Suppressor macrophage (primary cell): ENCODE measurements at places on chromosomes 5 and 9.

- DNase-seq, result no peak
These were observed 9.0 kb downstream of the BRD9 start for GRCh38 chr5:883475-884181.

GRCh38 chr9:91418215-91418610 lies 5.4 kb downstream of the NFIL3 start:
- no peak for DNase-seq

DNA sequence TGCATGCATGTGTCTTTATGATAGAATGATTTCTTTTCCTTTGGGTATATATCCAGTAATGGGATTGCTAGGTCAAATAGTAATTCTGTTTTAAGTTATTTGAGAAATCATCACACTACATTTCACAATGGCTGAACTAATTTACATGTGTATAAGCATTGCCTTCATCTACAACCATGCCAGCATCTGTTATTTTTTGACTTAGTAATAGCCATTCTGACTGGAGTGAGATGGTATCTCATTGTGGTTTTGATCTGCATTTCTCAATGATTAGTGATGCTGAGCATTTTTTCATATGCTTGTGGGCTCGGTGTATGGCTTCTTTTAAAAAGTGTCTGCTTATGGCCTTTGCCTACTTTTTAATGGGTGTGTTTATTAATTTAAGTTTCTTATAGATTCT lies 102.3 kb upstream of the CCDC112 start:
- DNase-seq, result no peak

GRCh38 chr9:121305269-121305994 lies 37.5 kb downstream of the GSN start:
- no peak for DNase-seq

DNA sequence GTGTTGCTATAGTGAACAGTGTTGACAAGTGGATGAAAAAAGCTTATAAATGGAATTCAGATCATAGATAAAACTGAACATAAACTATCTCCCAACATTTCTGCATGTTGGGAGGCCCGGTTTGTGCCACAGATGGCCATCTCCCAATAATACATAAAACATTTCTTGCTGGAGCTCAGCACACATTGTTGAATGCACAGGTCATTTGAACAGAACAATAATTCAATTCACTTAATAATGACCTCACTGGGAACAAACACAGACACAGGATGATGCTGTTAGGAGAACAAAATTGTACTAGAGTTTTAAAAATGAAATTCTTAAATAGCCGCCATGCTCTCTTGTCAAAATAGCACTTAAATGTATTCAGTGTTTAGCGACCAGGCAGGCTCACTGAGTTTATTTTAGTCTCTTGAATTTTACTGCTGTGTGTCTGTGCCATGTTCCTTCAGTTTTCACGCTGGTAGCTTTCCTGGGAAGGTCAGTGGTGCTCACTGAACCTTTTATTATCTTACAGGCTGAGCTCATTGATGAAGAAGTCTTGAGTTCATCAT lies 85.0 kb upstream of the SSBP2 start:
- DNase-seq, result no peak

DNA sequence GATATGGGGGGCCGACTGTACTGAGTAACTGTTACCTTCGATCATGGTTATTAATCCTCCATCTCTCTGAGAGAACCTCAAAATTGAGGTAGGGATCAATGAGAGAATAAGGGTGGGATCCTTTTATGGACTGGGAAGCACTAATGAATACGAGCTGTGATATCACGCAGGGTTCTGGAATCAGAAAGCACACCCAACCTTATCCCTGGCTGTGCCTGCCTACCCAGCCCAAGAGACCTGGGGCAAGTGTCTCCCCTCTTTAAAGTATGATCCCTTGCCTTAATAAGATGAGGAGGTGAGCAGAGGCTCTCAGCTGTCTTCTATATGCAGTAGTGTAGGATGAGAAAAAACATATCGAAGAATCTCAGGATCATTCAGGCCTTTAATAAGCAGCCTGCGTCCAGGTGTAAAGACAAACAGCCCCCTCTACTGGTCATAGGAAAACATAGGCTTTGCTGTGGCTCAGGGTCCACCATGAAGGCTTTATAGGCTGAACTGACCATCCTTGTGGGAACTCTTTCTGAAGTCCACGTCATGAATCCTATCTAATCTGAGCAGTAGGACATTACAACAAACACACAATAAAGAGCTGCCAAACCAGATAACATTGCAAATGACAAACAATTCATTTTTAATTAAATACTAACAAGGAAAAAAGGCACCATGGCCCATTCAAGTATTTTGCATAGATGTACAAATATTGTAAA lies 16.8 kb downstream of the NIPAL4 start:
- peak; percentile 76 for DNase-seq

- DNase-seq, result no peak
These were observed 30.6 kb upstream of the PPP1R2B start for GRCh38 chr5:156819537-156819936.

GRCh38 chr5:52767766-52768480 lies 19.8 kb upstream of the ITGA1 start:
- DNase-seq, result no peak

DNA sequence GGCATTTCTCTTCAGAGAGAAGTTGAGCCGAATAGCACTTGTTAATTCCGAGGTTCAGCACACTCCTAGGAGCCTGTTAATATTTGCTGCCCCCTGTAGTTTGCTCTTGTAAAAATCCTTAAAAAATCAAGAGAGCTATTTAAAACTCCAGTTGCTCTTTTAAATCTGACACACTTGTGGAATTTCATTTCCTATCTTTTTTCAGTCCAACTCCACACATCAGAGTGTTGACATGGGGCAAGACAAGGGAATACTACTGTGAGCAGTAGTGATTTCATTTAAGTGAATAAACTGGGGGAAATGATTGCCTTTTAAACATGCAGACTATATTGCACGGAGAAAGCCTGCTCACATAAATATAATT lies 1096.3 kb upstream of the DMAC1 start:
- peak; percentile 68 for DNase-seq

GRCh38 chr5:94830520-94830919 lies 212.1 kb downstream of the SLF1 start:
- peak; percentile 8 for DNase-seq

DNA sequence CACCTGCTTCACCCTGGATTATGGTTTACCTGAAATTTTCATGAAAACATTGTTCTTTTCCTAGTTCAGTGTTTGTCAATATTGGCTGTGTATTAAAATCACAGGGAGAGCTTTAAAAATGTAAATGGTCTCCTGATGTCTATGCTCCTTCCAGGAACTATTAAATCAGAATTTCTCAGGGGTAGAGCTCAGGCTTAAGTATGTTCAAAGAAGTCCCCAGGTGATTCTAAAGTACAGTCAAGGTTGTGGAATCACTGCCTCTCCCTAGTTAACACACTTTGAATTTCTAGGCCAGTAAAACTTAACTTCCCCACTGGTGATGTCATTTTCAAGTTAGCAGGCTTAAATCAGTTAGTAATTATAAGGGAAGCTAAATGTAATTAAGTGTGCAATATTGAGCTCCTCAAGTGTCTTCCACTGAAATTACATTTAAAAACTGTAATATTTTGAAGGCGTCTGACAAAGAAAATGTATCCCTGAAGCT lies 150.3 kb upstream of the SLC28A3 start:
- DNase-seq, result no peak

DNA sequence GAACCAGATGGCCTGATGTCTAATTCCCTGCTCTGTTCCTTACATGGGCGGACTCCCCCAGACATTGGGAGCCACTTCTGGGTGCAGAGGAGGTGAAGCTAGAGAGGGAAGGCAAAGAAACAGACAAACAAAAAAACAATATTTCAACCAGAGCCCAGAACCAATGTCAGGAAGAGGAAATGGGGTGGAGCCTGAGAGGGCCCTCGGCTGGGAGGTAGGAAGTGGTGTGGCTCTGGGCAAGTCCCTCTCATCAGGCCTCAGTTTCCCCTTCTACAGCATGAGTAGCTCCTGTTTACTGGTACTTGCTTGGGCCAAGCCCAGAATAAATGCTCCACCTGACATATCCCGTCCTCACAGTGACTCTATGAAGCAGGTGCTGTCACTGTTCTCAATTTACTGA lies 11.1 kb downstream of the SH2D3C start:
- no peak for DNase-seq

GRCh38 chr9:27483576-27483975 lies 40.5 kb upstream of the IFNK start:
- no peak for DNase-seq

- DNase-seq, result no peak
These were observed 423.8 kb downstream of the SPOCK1 start for GRCh38 chr5:137075163-137075970.

- DNase-seq, result no peak
These were observed 52.1 kb upstream of the ARL15 start for GRCh38 chr5:54362434-54362833.

DNA sequence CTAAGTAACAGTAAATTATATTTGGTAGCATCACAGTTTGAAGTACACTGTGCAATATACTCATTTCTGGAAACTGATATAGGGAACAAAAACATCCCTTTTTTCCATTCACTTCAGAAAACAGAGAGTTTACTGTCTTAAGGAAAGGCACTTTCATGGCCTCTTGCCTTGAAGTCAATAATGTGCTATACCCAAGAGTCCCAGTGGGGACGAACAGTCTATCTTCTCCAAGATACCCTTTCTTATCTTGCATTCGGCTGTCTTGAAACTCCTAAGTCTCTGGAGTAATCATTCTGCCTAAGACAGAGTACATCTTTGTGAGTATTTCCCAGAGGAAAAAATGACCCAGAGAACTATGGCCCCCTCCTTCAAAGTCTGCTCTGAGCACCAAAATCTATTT lies 107.1 kb downstream of the SLC1A3 start:
- DNase-seq, result no peak

- peak; percentile 96 for DNase-seq
These were observed 115.9 kb downstream of the PIK3R1 start for GRCh38 chr5:68331192-68332079.

- no peak for DNase-seq
These were observed 1.8 kb downstream of the LURAP1L start for GRCh38 chr9:12776513-12777055.

DNA sequence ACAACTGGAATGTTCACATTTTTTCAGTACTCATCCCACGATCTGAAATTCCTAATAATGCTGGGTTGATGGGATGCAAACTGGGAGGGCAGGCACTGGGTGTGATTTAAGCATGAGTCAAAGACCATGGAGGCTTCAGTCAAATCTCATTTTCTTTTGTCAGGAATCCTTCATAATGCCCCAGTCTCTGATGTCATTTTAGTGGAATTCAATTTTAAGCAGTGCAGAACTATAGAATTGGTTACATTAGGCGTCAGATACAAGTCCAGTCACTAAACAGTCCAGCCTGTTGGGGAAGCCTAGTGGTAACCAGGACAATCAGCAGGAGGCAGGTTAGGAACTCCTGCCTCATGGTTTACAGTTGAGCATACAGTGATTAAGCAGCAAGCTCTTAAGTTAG lies 41.0 kb upstream of the TMEM215 start:
- DNase-seq, result no peak

DNA sequence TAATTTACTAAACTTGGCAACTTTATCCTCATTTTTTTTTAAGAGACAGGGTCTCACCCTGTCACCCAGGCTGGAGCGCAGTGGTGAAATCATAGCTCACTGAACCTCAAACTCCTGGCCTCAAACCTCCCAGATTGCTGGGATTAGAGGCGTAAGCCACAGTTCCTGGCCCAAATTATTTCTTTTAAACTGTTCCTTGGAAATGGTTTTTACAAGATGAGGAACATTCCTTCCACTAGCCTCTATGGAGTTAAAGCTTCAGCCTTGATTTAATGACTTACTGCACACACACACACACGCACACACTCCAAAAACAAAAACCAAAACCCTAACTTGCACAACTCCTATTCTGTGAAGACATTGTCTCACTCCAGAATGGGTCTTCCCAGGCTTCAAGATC lies 77.2 kb upstream of the TARS1 start:
- no peak for DNase-seq

DNA sequence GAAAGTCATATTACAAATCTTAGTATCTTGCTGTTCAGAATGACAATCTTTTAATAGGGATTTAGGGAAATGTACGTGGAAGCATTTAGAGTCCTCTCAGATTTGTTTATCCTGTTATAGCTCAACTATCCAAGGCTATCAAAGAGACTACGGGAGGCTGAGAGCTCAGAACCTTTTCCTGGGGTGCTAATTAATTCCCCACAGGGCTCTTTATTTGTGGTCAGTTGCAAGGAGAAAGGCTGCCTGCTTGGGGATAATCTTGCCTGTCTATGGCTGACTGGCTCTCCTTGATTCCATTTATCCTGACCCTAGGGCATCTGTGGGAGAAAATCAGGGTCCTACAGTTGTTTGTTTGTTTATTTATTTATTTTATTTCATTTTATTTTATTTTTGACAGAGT lies 28.0 kb upstream of the RPS23 start:
- DNase-seq, result no peak

DNA sequence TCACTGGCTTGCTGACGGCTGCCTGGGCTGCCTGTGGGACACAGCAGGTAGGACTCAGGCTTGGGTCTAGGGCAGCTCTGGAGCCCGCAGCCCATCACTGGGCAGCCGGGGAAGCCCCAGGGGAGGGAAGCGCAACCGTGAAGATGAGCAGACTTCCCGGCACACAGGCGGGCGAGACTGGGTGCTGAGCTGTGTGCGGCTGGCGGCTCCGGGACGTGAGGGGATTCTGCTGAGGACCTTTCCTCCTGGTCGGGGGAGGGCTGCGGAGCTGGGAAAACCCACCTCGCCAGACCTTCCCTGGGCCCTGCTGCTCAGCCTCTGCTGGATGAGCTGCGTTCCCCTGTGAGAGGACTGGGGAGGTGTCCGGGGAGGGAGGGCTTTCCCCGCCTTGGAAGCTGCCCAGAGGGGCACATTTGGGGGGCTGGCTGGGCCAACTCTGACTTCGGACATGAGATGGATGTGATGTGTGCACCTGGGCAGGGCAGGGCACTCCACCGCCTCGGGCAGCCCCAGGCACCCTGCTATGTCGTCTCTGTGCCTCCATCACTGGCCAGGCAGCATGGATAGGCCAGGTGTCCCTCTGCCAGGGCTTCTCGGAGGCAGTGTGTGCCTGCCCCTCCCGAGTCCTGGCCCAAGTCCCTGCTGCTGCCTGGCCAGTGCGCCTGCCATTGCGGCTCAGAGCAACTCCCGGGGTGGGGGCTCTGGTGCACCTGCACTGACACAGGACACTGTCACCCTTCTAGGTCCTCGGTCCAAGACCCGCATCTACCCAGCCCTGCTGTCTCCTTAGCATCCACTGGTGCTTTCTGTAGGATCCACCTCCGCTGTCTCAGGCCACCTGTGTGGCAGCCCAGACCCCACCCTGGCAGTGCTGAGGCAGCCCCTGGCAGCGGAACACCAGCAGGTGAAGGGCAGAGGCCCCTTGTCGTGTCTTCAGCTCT lies 66.4 kb downstream of the COL5A1 start:
- DNase-seq, result no peak

- DNase-seq, result no peak
These were observed 49.9 kb downstream of the MVB12B start for GRCh38 chr9:126376311-126377175.

GRCh38 chr5:146243247-146243646 lies 39.8 kb downstream of the RBM27 start:
- DNase-seq, result no peak
